Stimulated activated CD4-positive, alpha-beta T cell treated with anti-CD3 and anti-CD28 coated beads, Interleukin-15, amount 100 ng/mL, for 1 hour (primary cell): ENCODE measurements at places on chromosomes 3 and 15.

DNA sequence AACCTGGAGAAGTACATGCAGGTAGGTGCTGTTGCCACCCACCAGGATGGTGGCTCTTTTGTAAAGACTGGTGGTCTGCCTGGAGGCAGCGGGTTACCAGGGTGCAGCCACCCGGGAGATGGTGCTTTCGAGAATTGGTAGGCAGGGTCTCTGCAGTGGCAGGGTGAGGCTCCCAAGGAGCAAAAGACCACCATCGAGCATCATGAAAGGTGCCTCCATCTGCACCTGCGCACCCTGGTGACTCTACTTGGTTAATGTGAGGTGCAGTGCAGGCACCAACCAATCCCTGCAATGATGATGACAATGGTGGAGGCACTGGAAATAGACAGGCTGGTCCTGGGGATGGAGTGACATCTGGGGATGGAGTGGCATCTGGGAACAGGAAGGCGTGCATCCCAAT, 236.7 kb downstream of the ADAMTS17 start:
- DNase-seq = no peak

DNA sequence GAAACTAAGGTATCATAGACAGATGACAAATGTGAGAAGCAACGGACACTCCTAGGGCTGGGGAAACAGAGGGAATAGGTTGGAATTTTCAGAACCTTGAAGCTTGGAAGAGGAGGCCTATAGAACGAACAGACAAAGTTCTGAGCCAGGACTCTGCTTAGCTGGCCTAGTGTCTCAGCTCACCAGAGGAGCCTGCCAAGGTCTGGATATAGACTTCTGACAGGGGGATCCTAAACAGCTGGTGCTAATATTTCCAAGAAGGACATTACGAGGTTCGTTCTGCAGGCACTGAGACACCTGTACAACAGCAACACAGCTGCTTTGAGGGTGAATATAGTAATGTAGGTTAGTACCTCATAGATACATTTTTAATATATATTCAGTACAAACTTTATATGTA, 266.3 kb downstream of the CHL1 start:
- DNase-seq = no peak

DNA sequence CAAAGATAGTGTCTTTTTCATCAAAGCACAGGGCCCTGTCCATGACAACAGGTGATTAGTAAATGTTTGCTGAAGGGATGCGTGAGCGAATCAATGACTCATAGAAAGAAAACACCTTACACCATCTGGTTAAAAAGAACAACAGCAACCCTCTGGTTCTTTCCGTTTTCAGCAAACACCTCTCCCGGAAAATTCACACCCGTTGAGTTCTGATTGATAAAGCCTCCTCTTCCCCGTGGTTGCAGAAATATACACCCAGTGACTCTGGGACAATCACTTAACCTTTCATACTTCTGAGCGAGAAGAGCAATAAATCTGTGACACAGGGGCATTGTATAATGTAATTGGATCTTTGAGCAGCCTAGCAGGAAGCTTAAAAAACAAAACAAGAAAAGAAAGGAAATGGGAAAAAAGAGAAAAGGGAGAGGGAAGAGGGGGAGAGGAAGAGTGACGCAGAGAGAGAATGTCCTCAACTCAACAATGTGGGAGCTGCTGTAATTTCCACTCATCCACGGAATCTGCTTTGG, 37.6 kb downstream of the ADAMTS9 start:
- DNase-seq = no peak

- no peak for DNase-seq
Observed at GRCh38 chr3:99211309-99211708, 309.8 kb upstream of the DCBLD2 start.
